Amniotic epithelial cell (primary cell): ENCODE measurements at places on chromosomes 6 and 20.
A peak's percentile ranks its signal among the peaks of the same experiment; 100 is the strongest.

- no peak for DNase-seq
Observed at GRCh38 chr20:9884061-9884460, 45.2 kb upstream of the PAK5 start.

DNA sequence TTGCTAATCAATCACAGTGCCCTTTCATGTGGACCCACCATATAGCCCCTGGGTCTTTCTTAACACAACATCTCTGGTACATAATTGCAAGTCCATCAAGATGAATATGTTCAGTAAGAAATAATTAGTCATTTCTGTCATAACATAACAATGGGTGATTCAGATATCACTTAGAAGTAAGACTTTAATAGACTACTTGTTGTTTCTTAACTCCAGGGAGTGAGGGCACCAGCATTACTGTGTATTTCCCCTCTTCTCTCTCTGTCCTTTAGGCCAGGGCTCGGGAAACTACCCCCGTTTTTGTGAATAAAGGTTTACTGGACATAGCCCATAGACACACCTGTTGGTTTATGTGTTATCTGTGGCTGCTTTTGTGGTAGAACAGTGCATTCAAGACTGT lies 123.5 kb downstream of the SLC24A3 start:
- DNase-seq: no peak

GRCh38 chr6:1424306-1424927 lies 35.0 kb downstream of the FOXF2 start:
- DNase-seq: peak; percentile 27

DNA sequence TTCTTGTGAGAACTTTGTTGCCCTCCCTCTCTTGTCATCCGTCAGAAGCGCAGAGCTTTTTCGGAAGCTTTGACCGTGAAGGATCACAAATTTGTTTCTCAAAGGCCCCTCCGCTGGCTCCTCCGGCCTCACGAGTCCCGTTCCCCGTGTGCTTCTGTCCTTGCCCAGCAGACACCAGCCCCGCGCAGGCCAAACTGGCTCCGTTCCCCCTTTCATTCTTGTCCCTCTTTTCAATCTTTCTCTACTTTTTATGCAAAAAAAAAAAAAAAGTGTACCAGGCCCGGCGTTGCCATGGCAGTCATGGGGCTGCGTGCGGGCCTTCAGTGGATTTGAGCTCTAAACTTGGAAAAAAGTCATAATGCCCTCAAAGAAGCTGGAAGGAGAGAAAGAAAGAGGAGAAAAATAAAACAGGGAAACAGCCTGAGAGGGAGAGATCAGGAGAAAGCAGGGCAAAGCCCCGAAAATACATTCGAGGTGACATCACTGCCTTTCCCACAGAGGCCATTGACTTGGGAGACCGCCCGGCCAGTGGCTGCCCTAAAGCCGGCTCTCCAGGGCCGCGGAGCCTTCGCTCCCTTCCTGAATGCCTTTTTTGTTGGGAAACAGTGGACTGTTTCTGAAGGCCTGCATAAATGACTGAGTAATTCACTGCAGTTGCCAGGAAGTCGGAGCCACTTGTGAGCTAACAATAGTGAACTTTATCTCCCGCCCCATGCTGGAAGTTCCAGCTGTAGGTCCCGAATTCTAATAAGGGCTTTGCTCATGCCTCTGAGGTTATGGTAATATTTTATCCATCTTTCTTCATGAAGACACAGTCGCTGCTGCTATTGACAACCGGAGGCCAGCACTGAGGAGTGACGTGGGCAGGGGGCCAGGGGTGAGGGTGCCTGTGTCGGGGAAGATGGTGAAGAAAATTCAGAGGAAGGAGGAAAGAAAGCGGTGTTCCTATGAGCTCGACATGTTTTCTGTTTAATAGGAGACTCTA lies 670.9 kb downstream of the QKI start:
- no peak for DNase-seq
